ENCODE measurements at places on chromosomes 2 and 18.

- no peak for DNase-seq
Measured at GRCh38 chr2:79004680-79005079, 20.8 kb upstream of the REG3G start.

- DNase-seq: no peak
Measured at GRCh38 chr18:25633563-25633962, 281.6 kb upstream of the ZNF521 start.

DNA sequence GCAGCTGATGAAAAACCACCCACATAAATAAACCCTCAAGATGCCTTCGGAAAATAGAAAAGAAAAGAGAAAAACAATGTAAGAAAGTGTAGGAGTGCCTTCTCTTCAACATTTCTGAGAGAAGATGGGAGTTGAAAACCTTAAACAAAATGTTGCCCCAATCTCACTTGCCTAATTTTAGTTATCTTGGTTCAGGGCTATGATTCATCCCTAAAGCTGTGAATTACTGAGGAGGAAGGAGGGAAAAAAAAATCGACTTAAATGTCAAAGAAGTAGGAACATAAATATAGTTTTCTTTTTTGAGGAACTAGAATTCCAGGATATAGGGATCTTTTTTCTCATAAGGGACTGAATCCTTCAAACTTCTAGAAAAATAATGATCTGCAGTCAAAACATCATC, 360.3 kb downstream of the TGIF1 start:
- DNase-seq: no peak

DNA sequence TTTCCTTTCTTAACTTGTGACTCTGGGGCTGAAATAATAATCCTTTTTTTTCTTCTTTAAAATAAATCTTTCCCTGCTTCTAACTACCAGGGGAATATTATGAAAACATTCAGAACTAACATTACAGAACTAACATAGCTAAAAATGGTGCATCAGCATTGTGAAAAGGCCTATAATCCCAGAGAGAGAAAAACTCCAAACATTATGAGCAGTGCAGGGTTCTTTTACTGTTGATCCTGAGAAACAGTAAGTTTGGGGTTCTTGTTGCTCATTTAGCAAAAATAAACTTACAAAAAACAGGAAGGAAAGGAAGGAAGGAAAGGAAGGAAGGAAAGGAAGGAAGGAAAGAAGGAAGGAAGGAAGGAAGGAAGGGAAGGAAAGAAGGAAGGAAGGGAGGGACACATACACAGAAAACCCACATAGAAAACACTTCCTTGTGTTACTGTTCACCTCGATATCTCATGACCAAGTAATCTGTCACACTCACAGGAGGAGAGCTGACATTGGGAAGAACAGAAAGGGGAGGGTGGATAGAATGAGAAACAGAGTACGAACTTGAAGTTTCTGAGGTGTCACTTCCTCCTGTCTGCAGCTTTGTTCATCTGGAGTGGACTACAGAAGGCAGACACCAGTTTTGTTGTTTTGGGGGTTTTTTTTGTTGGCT, 18.4 kb upstream of the PIK3C3 start:
- no peak for DNase-seq

All from H9 (cell line).